OCI-LY7 (cell line): ENCODE measurements at places on chromosomes 16 and 17.
A peak's percentile ranks its signal among the peaks of the same experiment; 100 is the strongest.

DNA sequence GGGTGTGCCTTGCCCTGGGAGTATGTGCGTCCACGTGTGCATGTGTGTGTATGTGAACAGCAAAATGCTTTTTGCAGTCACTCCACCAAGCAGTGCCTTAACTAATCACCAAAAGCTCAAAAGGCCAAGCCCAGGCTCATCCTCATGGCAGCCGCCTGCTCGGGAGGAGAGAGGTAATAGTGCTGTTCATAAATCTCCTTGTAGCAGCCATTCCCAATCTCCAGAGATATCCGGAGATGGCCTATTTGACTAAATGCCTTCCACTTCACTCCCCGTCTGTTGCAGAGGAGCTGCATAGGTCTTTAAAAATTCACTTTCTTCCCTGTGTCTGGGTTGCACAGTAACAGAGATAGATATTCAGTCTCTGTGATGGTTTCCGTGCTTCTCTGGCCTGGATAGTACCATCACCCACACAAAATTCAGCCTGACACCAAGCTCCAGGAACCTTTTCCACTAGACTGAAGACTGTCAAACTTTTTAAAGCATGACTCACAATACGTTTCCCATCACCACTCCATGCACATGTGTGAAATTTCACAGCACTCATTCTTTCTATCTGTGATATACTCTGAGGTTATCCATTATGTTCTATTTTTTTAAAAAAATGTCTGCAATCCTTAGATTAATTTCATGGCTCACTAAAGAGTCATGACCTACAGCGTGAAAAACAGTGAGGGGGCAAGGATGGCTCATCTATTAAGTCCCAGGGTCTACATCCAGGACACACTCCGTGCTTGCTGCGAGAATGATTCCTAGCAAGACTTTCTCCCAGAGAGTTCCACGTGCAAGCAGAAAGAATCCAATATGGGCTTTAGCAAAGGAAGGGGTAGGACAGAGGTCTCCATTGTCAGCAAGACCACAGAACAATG, 357.8 kb downstream of the GRIN2A start:
- no peak for DNase-seq

GRCh38 chr16:56789360-56789759, 59.4 kb downstream of the NUP93 start:
- peak; percentile 57 for DNase-seq

GRCh38 chr17:4010754-4011153, 46.5 kb upstream of the ATP2A3 start:
- no peak for DNase-seq

GRCh38 chr17:73189417-73190099, 3.3 kb upstream of the COG1 start:
- DNase-seq: peak; percentile 22

DNA sequence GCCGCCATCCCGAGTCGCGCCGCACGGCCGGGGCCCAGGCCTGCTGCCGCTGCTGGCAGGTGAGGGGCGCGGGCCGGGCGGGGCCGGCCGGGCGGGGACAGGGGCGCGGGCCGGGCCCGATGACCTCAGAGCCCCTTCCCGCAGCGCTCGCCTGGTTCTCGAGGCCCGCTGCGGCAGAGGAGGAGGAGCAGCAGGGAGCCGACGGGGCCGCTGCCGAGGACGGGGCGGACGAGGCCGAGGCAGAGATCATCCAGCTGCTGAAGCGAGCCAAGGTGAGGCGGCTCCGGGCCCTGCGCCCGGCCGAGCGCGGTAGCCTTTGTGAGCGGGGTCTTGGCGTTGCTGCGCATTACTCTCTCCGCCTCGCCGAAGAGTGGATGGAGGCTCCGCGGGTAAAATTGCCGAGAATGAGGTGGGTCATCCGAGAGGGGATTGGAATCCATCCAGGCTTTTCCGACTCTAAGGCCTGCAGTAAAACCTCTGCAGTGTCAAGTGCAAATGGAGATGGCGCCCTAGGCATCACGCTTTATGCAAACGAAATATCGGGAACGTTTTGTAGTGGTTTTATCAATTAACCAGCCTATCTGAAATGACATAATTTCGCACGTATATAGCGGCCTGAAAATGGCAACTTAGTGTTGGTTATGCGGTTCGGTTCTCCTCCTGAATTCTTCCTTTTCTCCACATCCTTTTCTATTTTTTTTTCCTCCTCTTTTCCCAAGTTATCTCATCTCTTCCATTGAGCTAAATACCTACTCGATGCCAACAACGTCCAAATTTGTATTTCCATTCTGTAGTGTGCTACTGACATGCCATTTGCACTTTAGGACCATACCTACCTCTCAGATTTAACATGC, 577 bp downstream of the TTC19 start:
- DNase-seq: peak; percentile 55
